ENCODE measurements at places on chromosomes 16 and 17.

DNA sequence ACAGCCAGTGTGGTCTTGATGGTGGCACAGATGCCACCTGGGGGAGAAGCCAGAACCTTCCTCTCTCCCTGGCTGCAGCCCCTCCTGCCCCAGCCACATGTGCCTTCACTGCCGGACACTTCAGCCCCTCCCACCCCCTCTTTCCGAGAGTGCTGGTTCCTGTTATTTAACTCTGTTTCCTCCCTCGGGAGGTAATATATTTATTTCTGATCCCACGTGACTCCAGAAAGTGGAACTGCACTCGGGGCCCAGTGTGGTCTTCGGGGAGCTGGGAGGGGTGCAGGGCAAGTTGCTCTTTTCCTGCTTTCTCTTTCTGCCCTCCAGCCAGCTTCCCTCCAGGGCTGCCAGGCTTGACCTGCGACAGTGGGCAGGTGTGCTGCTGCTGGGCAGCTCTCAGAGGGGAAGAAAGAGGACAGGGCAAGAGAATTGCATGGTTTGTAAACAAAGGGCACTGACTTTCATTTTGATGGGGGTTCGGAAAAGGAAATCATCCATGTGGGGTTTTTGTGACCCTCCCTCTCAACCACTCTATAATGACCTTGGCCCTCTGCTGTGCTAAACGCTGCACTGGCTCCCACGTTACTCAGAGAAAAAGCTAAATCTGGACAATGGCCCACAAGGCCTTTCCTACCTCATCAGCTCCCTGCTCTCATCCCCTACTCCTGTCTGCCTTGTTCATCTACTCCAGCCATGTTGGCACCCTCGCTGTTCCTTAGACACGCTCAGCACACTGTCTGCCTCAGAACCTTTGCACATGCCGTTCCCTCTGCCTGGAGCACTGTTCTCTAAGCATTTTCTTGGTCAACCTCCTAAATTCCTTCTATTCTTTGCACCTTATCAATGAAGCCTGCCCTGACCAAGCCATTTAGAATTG lies 8.2 kb upstream of the CIITA start:
- no peak for DNase-seq

DNA sequence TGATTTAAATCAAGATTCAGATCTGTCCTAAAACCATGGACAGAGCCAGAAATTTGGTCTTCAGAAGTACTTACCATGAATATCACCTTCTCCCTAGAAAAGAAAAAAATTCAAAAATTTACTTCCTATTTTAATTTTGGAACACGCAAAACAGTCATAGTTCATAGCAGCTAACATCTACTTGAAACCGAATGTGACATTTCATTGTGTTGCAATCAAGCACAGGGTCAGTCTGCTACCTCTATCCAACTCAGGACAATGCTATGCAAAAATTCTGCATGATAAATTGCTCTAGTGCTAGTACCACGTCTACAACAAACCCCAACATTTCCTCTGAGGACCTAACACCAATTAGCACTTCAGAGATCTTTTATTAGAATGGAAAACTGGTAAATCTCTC lies 7.7 kb downstream of the JPT1 start:
- DNase-seq = no peak

DNA sequence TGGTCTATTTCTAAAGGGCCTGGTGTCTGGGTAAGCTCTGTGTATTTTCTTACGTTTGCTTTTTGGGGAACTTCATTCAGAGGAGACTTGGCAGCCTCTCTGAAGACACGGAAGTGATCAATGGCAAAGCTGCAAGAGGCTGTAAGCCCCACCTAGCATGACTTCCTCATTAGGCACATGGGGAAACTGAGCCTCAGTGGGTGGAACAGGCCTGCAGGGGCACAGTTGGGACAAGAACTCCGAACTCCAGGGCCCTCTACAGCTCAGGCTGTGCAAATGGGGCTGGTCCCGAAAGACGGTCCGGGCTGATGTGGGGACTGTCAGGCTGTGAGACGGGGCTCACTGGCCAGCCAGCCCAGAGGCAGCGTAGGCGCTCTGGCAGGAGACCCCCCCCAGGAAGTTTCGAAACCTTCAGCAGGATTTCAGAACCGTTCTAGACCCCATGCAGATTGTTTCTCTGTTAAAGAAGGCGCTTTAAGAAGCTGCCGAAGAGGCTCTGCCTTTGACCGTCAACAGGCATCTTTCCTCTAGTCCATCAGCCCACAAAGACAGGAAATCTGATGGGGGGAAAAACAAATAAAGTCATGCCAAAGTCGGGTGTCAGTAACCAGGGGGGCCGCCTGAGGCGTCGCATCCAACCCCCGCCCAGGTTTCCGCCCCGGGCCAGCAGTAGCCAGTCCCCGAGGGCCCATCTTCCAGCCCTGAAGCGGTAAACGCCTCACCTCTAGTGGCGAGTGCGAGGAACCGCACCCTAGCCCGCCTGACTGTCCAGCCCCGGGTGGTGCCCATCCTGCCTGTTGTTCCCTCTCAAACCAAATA lies 79.8 kb upstream of the TBC1D3K start:
- peak; percentile 19 for DNase-seq

GRCh38 chr17:47278561-47278960 lies 24.9 kb downstream of the ITGB3 start:
- no peak for DNase-seq

GRCh38 chr17:2414446-2415064 lies 13.7 kb upstream of the MNT start:
- DNase-seq = no peak

GRCh38 chr17:35797918-35798317 lies 2.5 kb upstream of the MMP28 start:
- DNase-seq = no peak
